Hair follicle dermal papilla cell (primary cell): ENCODE measurements at places on chromosomes 1 and 21. TPM values are rescaled to one million over a fixed set of nuclear protein-coding genes. Genes with fewer than 3 reads are reported as not detected.

The KCNJ9 gene
- total RNA-seq: not detected in 2 replicates

The RXFP4 gene
- not detected in 2 replicates for total RNA-seq

The SLC2A5 gene
- total RNA-seq: 7.1 and 19.1 TPM in 2 replicates

The ELF3 gene
- total RNA-seq: 0.49 and 0.81 TPM in 2 replicates

The NTMT2 gene
- total RNA-seq: not detected in 2 replicates

The FBLIM1 gene
- total RNA-seq: 72.7 and 83.2 TPM in 2 replicates

The CHI3L2 gene
- total RNA-seq: 0.49 TPM in 1 of 2 replicates, not detected in the other

The CELA3A gene
- total RNA-seq: not detected in 2 replicates
